Stromal cell of bone marrow (primary cell): ENCODE measurements at places on chromosomes 1 and 21.
A peak's percentile ranks its signal among the peaks of the same experiment; 100 is the strongest.

DNA sequence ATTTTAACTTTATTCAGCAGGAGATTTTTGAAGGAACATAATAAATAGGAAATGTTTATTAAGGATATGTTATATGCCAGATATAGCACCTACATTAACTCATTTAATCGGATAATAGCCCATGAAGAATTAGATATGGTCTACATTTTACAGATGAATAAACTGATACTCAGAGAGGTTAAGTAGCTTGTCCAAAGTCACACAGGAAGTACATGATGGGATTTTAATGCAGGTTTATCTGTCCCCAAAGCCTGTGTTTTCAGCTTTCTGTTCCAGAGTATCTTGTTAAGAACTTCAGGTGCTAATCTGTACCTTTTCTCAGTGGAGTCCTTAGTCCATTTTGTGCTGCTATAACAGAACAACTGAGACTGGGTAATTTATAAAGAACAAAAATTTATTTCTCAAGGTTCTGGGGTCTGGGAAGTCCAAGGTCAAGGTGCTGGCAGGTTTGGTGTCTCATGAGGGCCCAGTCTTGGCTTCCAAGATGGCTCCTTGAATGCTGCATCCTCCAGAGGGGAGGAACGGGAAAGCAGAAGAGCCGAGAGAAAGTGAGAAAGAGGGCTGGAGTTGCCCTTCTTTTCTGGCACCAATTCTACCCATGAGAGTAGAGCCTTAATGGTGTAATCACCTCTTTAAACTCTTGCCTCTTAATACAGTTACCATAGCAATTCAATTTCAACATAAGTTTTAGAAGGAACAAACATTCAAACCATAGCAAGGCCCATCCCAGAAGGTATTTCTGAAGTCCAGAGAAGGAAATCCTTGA, 17.3 kb downstream of the C1orf21 start:
- DNase-seq: no peak

DNA sequence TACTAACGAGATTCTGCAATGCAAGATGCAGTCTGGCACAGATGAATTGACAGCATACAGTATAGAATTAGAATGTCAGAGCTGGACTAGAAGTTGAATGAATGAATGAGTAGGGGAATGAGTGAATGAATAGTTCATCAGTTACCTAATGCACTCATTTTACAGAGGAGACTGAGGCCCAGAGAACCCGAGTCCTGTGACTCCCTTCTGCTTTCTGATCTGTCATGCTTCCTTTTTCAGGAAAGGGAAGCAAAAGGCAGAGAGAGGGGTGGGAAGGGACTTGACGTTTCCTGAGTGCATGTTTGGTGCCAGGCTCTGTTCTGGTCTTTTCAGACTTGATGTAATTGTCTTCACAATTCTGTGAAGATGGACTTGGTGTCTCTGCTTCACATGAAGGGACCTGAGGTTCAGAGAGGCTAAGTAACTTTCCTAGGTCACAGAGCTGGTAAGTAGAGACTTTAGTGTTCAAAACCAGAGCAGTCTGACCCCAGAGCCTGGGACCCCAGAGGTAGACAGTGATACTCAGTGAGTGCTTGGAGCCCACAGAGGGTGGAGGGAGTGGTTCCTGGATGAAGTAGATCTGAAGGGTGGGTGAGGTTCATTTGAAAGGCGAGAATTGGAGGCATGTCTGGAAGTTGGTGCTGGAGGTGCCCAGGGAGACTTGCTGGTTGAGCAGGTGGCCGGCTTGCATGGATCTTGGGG, 8.0 kb upstream of the MEX3A start:
- no peak for DNase-seq

- peak; percentile 56 for DNase-seq
Measured at GRCh38 chr1:55631509-55631908, 416.3 kb upstream of the USP24 start.

DNA sequence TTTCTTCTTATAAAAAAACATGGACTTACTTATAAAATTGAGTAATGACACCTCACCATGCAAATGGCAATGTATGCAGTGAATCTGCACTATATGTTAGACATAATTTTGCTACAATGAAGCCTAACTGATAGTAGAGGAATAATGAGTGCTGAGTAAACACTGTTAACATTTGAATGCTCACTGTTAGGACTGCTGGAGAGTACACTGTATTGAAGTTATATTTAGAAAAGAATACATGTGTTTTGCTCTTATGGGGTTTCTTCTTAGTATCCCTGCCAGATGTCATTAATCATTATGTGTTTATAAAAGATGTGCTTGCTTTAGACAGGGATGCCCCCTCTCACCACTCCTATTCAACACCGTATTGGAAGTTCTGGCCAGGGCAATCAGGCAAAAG, 111.1 kb upstream of the ZP4 start:
- DNase-seq: no peak

GRCh38 chr1:64826991-64827390, 82.1 kb downstream of the RAVER2 start:
- DNase-seq: no peak

GRCh38 chr1:32759997-32760623, 57.0 kb downstream of the YARS1 start:
- DNase-seq: no peak

DNA sequence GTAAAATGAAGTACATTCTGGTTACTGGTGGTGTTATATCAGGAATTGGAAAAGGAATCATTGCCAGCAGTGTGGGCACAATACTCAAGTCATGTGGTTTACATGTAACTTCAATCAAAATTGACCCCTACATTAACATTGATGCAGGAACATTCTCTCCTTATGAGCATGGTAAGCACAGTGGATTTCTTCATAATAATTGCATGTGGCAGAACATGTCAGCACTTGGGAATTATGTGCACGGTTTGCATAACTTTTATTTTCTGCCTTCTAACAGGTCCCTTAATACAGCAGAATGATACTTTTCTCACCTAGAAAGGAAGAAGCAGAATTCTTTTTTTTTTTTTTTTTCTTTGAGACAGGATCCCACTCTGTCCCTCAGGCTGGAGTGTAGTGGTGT, 3.8 kb downstream of the CTPS1 start:
- no peak for DNase-seq

- DNase-seq: no peak
Measured at GRCh38 chr1:161784968-161785367, 18.8 kb downstream of the ATF6 start.

DNA sequence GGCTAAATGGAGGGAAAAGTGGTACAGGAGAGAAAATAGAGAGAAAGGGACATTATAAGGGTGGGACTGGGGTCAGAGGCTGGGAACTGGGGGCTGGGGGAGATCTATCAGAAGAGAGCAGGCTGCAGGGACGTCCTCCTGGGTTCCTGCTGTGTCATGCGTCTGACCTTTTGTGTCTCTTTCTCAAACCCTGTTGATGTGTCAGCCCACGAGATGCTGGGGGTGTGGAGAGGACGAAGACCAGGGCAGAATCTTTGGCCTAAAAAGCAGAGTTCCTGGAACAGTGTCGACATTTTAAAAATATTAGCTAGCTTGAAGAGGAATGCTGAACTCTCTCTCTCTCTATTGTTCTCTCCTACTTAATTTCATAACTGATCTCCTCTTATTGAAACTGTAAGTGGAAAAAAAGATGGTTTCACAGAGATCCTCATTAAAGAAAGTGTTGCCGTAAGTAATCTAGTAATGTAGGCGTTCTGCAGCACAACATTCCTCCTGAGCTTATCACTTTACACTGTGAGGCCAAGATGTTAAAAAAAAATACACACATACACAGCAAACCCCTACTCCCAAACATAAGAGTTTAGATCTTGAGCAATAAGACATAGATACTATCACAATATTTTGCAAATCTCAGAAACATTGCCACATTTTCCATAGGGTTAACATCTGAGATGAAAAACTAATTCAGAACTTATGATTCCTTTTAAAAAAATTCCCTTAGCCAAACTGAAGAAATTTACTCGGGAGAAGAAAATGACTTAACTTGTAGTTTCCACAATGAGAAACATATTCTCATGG, 52.6 kb downstream of the RUNX1 start:
- peak; percentile 67 for DNase-seq

GRCh38 chr1:241964550-241965282, 7.1 kb downstream of the BECN2 start:
- DNase-seq: peak; percentile 65

DNA sequence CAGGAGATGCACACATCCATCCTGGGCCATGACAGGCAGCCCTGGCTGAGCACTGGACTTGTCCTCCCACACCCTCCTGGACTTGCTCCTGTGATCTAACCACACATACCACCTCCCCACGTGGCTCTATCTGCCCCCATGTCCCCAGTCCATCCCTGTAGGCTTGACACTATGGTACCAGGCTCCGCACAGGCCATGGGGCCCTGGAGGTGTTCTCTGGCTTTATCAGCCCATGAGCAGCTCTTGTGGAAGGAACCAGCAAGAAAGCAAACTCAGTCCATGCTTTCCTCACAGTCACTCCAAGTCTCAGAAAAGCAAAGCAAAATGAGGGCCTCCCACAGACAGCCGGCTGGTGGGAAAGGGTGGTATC, 61.6 kb downstream of the CD46 start:
- DNase-seq: no peak

DNA sequence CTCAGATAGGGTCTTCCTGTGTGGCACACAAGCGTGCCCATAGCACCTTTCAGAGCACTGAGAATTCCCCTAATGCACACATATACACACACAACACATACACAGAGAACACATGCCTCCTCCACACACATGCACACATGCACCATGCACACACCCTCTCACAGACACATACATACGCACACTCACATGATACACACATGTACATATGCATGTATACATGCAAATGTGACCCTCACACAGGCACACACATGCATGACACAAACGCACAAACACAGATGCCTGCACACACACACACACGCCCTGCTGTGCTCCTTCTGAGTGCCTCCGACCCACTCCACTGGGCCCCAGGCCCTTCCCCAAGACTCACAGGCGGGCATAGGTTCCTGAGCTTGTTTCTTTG, 251.0 kb downstream of the PTPRU start:
- DNase-seq: no peak

- DNase-seq: no peak
Measured at GRCh38 chr1:211859405-211859804, 28.8 kb upstream of the LPGAT1 start.

DNA sequence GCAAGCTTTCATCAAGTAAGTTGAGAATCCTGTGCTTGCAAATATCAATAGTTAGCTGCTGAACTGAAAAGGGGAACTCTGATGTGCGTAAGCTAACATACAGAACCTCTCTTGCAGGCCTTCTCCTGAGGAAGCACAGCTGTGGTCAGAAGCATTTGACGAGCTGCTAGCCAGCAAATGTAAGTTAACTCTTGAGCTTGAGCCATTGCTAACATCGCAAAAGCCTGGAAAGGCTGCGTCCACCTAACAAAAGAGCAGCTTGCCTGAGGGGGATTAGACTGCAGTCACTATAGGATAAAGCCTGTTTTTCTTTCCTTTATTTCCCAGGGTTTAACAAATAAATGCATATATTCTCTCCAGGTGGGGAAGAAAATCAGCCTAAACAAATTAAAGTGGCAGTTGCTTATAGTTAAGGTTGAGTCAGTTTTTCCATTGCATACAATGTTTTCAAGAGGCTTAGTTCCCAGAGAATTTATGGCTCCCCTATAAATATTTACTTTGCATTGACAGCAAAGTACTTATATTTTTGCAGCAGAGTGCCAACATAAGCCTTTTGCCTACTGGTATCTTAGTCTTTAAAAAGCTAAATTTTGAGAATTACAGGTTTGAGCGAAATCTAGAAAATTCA, 1.5 kb downstream of the RGS2 start:
- DNase-seq: no peak

GRCh38 chr1:205667909-205668643, 12.2 kb downstream of the SLC45A3 start:
- DNase-seq: no peak

- DNase-seq: peak; percentile 79
Measured at GRCh38 chr1:218459878-218460711, 115.0 kb downstream of the TGFB2 start.

GRCh38 chr1:118484893-118485292, 299.9 kb upstream of the SPAG17 start:
- no peak for DNase-seq

GRCh38 chr1:13730291-13730690, 30.3 kb downstream of the PRDM2 start:
- DNase-seq: no peak

DNA sequence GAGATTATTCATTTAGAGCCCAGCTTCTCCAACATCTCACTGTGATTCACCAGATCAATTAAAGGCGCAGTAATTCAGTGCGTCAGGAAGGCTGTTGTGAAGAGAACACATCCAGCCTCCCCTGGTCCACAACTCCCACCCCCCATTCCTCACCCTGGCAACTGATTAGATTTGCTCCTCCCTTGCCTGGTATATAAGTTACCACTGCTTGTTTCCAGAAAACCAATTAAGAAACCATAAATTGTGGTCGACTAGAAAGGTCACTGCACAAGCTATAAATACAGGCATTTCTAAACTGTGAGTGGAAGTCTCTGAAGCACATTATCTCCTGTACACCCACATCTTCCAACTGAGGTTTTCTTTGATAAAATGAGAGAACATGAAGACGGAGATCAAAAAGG, 41.9 kb downstream of the FAM163A start:
- peak; percentile 3 for DNase-seq

DNA sequence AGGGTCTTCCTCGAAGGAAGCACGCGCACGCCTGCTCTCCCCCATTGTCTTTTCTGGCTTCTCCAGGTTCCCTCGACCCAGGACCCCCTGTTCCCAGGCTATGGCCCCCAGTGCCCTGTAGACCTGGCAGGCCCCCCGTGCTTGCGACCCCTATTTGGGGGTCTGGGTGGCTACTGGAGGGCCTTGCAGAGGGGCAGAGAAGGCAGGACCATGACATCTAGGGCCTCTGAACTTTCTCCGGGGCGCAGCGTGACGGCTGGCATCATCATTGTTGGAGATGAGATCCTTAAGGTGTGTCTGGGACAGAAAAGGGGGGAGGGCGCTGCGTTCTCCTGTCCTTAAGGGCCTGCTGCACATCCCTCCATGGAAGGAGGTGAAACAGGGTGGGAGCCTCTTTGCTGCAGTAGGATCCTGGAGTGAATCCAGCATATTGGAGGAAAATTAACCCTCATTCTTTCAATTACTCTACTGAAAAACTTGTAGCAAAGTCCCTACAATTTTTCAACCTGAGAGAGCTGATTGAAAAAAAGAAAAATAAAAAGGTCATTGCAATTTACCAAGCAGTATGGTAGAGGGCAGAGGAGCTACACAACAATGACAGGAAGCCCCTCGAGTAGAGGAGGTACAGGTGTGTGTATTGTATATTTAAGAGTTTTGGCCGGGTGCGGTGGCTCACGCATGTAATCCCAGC, 777 bp downstream of the FLAD1 start:
- DNase-seq: no peak

DNA sequence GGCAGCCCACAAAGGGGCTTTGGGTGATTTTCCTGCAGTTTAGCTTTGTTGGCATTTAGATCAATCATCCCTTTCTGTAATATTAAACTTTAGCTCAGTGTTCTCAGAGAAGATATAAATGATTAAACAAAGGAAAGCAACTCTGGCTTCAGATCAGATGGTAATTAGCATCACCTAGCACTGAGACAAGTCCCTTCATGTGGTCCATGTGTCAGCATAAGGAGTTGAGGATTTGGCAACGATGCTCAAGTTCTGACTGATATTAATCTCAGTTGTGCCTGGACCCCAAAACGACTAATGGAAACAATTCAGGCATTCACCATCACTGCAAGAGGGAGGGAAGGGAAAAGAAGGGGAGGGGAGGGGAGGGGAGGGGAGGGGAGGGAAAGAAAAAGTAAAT, 60.4 kb downstream of the SEC16B start:
- DNase-seq: no peak

GRCh38 chr1:235714205-235714897, 64.8 kb upstream of the GNG4 start:
- DNase-seq: no peak
